ENCODE measurements at places on chromosomes 1 and 21. TPM values are rescaled to one million over a fixed set of nuclear protein-coding genes. Genes with fewer than 3 reads are reported as not detected.

DNA sequence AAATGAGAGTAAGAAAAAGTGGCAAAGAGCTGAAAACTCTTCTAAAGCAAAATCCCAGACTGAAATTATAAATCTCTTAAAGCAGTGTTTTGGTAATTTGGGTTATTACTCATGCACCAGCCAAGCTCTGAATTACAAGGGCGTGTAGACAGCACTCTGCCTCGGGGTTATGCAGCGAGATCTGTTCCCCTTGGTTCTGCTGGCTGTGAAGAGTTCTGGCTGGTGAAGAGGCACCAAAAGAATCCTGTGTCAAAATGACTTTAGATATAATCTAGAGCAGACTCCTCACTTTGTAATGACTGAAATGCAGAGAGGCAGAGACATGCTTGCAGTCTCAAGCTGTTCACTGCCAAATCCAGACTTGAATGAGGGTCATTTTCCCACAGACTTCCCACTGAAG is 461.8 kb upstream of the CXADR start:
- DNase-seq, result no peak

DNA sequence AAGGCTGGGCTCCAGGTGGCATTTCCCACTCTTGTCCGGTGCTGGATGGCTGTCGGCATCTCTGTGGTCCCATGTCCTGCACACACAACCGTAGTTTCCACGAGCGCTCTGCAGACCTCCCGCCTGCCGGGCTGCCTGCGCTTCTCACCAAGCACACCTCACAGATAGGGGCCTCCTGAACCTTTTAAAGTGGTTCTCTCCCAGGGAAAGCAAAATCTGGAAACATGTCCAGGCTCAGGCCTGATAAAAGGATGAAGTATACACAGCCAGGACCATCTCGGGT is 46.2 kb downstream of the CAPN9 start:
- DNase-seq, result no peak

DNA sequence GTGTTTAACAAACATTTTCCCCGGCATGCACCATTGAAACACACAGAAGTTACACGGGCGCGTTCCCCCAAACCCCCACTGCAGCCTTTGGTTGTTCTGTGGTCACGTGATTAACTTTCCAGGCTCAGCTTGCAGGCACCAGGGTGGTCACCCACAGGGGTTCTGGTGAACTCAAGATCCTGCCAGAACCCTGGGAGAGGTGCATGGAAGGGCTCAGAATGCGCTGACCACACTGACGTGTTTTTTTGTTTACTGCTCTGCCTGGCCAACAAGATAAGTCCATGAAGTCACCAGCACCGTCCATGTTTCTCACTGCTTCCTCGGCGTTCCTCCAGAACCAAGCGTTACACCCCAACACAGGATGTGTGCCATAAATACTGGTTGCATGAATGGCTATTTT is 229.5 kb upstream of the VAMP3 start:
- no peak for DNase-seq

DNA sequence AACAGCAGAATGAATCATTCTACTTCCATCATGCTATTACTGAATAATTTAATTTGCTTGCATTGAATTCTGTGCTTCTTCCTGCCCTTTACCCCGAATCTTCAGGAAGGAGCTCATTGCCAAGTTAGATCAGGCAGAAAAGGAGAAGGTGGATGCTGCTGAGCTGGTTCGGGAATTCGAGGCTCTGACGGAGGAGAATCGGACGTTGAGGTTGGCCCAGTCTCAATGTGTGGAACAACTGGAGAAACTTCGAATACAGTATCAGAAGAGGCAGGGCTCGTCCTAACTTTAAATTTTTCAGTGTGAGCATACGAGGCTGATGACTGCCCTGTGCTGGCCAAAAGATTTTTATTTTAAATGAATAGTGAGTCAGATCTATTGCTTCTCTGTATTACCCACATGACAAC is 44.2 kb downstream of the MAP3K7CL start:
- no peak for DNase-seq

- DNase-seq, result no peak
Measured at GRCh38 chr1:189658381-189658780, 819.3 kb downstream of the BRINP3 start.

- no peak for DNase-seq
Measured at GRCh38 chr1:115685029-115685705, 43.4 kb downstream of the VANGL1 start.

DNA sequence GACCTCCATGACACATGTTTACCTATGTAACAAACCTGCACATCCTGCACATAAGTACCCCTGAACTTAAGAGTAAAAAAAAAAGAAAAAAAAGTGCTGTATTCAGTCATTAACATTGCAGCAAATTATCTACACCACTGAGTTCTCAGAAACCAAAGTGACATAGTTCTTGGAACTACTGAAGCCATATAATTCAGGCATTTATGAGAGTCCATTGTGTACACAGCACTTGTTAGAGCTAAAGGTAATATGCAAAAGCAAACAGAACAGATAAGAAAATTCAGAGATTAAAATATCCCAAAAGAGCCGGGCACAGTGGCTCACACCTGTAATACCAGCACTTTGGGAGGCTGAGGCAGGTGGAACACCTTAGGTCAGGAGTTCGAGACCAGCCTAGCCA is 38.0 kb downstream of the F5 start:
- DNase-seq, result no peak

DNA sequence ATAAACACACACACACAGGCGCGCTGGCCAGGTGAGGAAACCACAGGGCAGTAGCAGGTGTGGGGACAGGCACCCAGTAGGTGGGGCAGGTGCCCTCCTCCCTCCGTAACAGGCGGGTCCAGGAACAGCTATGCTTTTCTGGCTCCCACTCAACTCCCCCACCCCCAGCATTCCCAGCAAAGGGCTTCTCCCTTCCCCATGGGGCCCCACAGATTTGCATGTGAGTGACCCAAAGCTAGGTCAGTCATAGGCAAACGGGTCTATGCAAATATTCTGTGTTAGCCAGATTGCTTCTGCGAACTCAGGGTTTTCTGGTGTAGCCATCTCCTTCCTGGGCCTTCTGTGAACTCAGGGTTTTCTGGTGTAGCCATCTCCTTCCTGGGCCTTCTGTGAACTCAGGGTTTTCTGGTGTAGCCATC is 114.2 kb downstream of the SIK1 start:
- DNase-seq, result no peak

- no peak for DNase-seq
Measured at GRCh38 chr1:44543786-44544185, 130.5 kb downstream of the TMEM53 start.

- no peak for DNase-seq
Measured at GRCh38 chr1:18005238-18005637, 102.4 kb upstream of the IGSF21 start.

- no peak for DNase-seq
Measured at GRCh38 chr1:19009882-19010321, 53.4 kb upstream of the IFFO2 start.

GRCh38 chr1:191343816-191344215 is 814.4 kb upstream of the RGS18 start:
- no peak for DNase-seq

- no peak for DNase-seq
Measured at GRCh38 chr1:194952171-194952570, 1656.1 kb downstream of the KCNT2 start.

Gene DISC1
- total RNA-seq, result 13.9 TPM

Gene IL22RA1
- 5.0 TPM for total RNA-seq

Gene NTRK1
- total RNA-seq, result 0.20 TPM

Gene SPATA21
- total RNA-seq, result not detected
